Nasal cavity respiratory epithelium epithelial cell of viscerocranial mucosa (primary cell): ENCODE measurements at places on chromosomes 1 and 21. TPM values are rescaled to one million over a fixed set of nuclear protein-coding genes. Genes with fewer than 3 reads are reported as not detected.

PRRX1 gene
- not detected in 2 replicates for total RNA-seq

TARBP1 gene
- total RNA-seq = 22.9 and 38.7 TPM in 2 replicates

MFN2 gene
- total RNA-seq = 105 and 135 TPM in 2 replicates

TRABD2B gene
- 1.1 TPM in 1 of 2 replicates, not detected in the other for total RNA-seq

LCE6A gene
- not detected in 2 replicates for total RNA-seq

PSMB4 gene
- total RNA-seq = 210 and 365 TPM in 2 replicates

HEYL gene
- under 0.01 TPM in 1 of 2 replicates, not detected in the other for total RNA-seq

SLAMF9 gene
- total RNA-seq = 0.14 and 6.8 TPM in 2 replicates

SRSF4 gene
- 40.3 and 71.3 TPM in 2 replicates for total RNA-seq

C1orf210 gene
- 5.5 and 5.8 TPM in 2 replicates for total RNA-seq

EDN2 gene
- 2.1 and 4.4 TPM in 2 replicates for total RNA-seq

PEAR1 gene
- total RNA-seq = 1.7 and 3.5 TPM in 2 replicates

HMGN1 gene
- 243 and 328 TPM in 2 replicates for total RNA-seq

HCRTR1 gene
- total RNA-seq = not detected in 2 replicates

TAS1R3 gene
- total RNA-seq = under 0.01 and 0.36 TPM in 2 replicates

CNR2 gene
- not detected in 2 replicates for total RNA-seq

ST7L gene
- 9.9 and 11.7 TPM in 2 replicates for total RNA-seq

NHLH1 gene
- 0.07 TPM in 1 of 2 replicates, not detected in the other for total RNA-seq

PDPN gene
- total RNA-seq = 3.1 and 12.1 TPM in 2 replicates

CDC42BPA gene
- 42.4 and 46.8 TPM in 2 replicates for total RNA-seq

ANGPTL1 gene
- total RNA-seq = not detected in 2 replicates

SEMA4A gene
- 3.8 and 11.9 TPM in 2 replicates for total RNA-seq

KRTAP19-1 gene
- total RNA-seq = not detected in 2 replicates

POGK gene
- total RNA-seq = 35.5 and 42.1 TPM in 2 replicates

ANKRD34A gene
- total RNA-seq = under 0.01 and 0.21 TPM in 2 replicates

CLCA1 gene
- total RNA-seq = 0.07 TPM in 1 of 2 replicates, not detected in the other

CD46 gene
- 154 and 282 TPM in 2 replicates for total RNA-seq

C1orf53 gene
- 1.4 and 1.8 TPM in 2 replicates for total RNA-seq

AGT gene
- total RNA-seq = 0.07 TPM in 1 of 2 replicates, not detected in the other

CFAP107 gene
- total RNA-seq = not detected in 2 replicates

CD160 gene
- under 0.01 TPM in 1 of 2 replicates, not detected in the other for total RNA-seq
